Daoy (cell line): ENCODE measurements at places on chromosomes 3 and 15.
A peak's percentile ranks its signal among the peaks of the same experiment; 100 is the strongest.

DNA sequence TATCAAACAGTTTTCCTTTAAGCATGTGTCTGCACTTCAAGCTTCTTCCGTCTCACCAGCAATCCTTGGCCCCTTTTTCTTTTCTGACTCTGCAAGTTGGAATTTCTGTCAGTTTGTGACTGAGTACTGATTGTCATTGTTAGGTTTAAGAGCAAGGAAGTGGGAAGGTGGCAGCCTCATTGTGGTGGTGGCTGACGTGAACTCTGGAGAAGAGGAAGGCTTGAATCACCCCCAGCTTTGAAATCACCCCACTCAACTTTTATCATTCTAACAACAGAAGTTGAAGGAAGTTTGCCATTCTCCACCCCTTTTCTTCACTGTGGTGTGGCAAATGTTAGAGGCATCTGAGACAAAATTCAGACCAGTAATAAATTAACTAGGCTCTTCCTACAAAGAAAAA is 231.6 kb upstream of the AGTR1 start:
- DNase-seq = peak; percentile 1

DNA sequence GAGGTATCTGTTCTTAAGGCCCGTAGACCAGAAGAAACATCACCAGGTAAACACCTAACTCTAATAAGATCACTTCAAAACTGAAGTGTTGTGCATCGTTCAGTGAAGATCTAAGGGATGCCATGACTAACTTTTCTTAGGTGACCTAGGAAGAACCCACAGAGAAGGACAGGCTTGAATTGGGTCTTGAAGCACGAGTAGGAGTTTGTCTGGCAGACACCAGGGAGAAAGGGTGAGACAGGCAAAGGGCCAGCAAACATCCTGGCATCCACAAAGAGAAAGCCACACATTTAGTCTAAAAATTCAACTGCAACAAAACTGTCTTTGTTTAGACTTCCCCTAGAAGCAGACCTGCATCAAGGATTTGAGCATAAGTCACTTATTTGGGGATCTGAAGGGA is 15.5 kb upstream of the CMTM8 start:
- no peak for DNase-seq

DNA sequence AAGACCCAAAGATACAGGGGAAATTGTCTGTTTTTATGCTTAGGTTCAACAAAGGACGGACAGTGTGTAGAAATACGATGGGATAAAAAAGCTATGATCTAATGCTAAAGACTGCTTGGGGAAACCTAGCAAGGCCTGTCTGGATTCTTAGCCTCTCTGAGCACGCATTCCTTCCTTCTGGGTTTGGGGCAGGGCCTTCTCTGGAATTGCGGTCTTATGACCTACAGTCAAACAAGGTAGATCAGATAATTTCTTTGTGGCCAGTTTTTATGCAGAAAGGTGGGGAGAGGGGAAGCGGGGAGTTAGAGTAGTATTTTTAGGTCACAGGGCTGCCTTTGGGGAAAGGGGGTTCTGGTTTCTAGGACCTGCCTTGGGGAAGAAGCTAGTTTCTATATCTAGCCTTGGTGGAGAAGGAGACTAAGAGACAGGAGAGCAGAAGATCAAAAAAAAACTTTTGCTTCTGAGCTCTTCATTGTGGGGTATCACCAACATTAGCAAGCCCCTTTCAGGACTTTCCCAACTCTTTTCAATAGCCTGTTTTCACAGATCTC is 39.1 kb upstream of the LIPC start:
- DNase-seq = no peak

- no peak for DNase-seq
These were observed 1017.4 kb downstream of the SQOR start for GRCh38 chr15:46652266-46652665.

GRCh38 chr3:46141813-46142212 is 66.3 kb downstream of the CCR1 start:
- no peak for DNase-seq

DNA sequence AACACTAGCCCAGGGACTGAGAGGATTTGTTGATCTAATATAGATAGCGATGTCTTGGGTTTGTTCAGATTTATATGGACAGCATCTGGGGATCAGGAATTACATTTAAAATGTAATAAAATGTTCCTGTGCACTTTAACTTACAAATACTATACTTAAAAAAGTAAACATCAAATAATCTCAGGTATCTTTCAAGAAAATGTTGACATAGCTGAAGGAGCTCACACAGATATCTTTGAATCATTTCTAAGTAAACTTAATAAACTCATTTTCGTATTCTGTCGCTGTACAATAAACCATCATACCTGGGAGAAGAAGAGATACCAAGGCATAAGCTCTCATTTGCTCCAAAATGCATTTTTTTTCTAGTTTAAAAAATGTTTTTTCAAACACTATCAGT is 557.5 kb upstream of the NR2F2 start:
- DNase-seq = no peak

DNA sequence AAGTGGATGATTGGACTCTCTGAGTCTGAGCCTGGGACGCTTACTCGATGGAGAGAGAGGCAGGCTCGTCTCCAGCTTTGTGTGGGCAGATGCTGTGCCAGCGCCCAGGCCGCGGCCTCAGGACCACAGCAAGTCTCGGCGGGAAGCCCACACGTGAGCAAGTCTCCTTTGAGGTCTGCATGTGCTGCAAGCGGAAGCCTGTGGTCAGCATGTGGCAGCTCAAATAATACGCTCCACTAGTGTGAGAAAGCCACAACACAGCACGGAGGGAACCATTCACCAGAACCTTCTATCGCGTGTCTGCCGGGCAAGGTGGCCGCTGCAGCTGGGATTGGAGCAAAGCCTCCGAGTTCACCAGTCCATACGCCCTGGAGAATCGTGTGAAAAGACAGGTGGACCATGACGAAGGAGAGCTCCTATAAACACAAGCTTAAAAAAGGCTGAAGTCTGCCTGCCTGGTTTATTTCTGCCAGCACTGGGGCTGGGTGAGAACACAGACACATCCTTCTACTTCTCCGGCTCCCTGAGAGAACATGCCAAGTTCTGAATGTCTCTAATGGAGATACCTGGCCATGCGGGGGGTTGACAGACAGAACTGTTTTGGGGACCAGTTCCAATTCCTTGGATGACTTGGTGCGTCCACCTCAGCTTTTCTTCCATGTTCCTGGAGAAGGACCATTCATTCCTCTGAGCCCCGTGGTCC is 82.0 kb upstream of the LRIG1 start:
- DNase-seq = peak; percentile 44

- DNase-seq = peak; percentile 77
These were observed 35.6 kb upstream of the GYG1 start for GRCh38 chr3:148955544-148956346.

GRCh38 chr3:21041621-21042020 is 709.4 kb downstream of the ZNF385D start:
- DNase-seq = no peak

DNA sequence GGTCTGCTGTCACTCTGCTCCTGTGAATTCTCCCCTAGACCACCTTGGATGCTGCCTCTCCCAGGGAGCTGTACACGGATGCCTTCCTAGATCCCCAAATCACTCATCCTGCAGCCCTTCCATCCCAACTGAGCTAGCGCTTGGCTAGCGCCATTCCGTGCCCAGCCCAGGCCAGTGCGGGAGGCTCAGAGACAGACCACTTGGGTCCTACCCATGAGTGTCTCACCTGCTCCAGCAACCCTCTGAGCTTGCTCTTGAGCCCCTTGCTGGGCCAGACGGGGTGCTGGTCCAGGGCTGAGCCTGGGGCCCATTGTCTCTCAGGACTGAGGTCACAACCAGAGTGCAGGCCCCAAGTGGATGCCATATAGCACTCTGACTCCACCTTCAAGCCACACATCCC is 17.7 kb downstream of the SH2D7 start:
- DNase-seq = no peak

GRCh38 chr3:170499562-170500156 is 81.0 kb downstream of the CLDN11 start:
- peak; percentile 62 for DNase-seq

DNA sequence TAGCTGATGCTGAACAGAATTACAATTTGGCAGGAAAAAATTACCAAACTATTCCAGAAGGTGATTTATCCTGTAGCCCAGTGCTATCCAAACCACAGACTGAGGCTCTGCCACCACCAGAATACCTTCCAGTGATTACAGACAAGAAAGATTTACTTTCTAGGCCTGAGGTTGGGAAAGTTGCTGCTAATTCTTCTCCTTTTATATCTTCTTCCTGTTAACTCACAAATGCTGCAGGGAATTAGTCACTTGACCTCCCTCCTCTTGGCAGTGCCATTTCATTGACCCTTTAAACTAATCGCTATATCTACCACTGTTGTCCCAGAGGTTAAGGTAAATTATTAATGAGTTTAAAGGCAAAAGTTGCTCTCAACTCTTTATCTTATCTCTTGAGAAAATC is 118.4 kb downstream of the CTNNB1 start:
- peak; percentile 12 for DNase-seq

GRCh38 chr15:30962079-30962478 is 29.3 kb downstream of the MTMR10 start:
- DNase-seq = no peak

- no peak for DNase-seq
These were observed 775.3 kb upstream of the ARPP21 start for GRCh38 chr3:34864011-34864410.

GRCh38 chr3:47888986-47889757 is 86.2 kb downstream of the DHX30 start:
- no peak for DNase-seq

DNA sequence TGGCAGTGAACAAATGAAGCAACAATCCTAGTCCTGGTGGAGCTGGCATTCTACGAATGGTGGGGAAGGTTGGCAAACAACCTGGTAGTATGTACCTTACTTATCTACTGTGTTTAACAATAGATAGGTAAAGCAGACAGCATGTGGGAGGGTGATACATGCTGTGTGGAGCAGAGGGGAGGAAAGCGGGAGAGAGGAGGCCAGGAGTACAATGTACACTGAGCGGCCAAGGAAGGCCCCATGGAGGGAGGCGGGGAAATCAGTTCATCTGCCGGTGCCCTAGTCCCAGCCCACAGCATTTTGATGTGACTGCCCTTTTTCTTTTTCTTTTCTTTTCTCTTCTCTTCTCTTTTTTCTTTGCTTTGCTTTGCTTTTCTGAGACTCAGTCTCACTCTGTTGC is 5.3 kb upstream of the RHCG start:
- DNase-seq = no peak

DNA sequence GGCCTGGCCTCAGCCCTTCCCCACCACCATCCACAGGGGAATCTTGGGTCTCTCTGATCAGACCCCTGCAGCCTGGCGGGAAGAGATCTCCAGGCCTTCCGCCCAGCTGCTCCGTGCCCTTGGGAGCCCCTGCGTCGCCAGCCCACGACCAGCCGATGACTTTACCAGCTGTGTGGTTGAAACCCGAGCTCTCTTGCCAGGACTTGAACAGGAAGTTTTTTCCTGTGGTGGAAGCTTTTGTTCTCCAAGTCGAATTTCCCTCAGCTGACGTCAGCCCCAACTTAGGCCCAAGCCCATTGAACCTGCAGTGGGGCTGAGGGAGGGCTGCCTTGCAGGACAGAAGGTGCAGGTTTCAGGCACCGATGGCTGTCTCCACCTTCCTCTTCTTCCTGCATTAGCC is 51.7 kb upstream of the SMAD3 start:
- DNase-seq = peak; percentile 94

- DNase-seq = no peak
These were observed 18.3 kb downstream of the B4GALT4 start for GRCh38 chr3:119222391-119222790.

DNA sequence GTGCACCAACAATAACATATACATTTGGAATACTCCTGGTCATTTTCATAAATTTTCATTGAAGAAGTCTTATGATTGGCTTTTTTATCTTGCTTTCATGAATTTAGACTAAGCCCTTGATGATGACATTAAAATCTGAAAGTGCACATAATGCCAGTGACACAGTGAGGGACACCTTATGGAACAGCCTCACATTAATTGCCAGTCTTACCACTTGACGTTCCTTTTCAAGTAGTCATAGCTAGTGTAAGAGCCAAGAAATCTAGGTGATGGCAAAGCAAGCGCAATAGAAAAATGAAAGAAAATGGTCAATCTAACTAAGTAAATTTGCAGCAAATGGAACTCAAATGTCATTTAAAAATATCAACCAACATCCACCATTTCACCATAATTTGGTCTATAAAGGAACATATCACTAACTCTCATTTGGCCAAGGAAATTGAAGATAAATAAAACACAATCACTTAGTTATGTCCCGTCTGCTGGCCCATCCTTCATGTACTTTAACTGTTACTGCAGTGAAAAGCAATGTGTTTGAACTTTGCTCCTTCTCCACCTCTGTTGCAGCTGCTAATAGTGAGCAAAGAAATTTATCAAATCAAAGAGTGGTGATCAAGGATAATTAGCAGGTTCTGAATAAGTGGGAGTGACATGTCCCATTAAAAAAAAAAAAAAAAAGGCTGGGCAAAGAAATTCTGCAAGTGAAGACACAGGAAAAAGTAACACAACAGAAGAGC is 110.0 kb downstream of the TJP1 start:
- no peak for DNase-seq

- DNase-seq = peak; percentile 23
These were observed 47.8 kb upstream of the WNT5A start for GRCh38 chr3:55534876-55535275.

GRCh38 chr3:169493521-169494141 is 169.9 kb downstream of the MECOM start:
- DNase-seq = no peak

- peak; percentile 70 for DNase-seq
These were observed 37.0 kb upstream of the CDCP1 start for GRCh38 chr3:45182915-45183871.

- DNase-seq = no peak
These were observed 26.9 kb upstream of the CA12 start for GRCh38 chr15:63408524-63408923.

GRCh38 chr3:4533489-4534443 is 40.6 kb downstream of the ITPR1 start:
- DNase-seq = peak; percentile 21

GRCh38 chr3:118137778-118138177 is 896.9 kb downstream of the IGSF11 start:
- no peak for DNase-seq

DNA sequence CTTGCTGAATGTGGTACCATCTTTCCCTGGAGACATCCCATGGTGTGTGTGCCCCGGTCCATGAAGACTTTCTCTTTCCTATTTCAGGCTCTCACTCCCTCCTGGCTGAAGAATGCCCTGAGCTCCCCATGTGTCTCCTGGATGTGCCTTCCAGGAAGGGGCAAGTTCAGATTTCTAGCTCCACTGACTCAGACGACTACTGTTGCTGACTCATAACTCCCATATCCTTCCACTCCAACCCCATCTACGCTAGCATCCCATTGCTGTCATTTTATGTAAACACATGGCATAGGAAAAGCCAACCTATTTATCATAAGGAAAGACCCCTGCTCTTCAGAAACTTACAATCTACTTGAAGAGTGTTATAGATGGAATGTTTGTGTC is 95.0 kb downstream of the ADCY5 start:
- DNase-seq = peak; percentile 69

GRCh38 chr3:100682056-100682853 is 27.0 kb upstream of the TFG start:
- DNase-seq = peak; percentile 15

- no peak for DNase-seq
These were observed 39.6 kb downstream of the ATP13A3 start for GRCh38 chr3:194447161-194447560.

GRCh38 chr3:185737020-185737419 is 87.8 kb downstream of the IGF2BP2 start:
- DNase-seq = peak; percentile 50
